SJSA1 (cell line): ENCODE measurements at places on chromosomes 1 and 21. TPM values are rescaled to one million over a fixed set of nuclear protein-coding genes. Genes with fewer than 3 reads are reported as not detected.

Gene CFHR4
- not detected in 2 replicates for total RNA-seq

Gene TAS1R1
- not detected in 2 replicates for total RNA-seq

Gene MIS18A
- total RNA-seq: 39.7 and 41.6 TPM in 2 replicates

Gene PEF1
- total RNA-seq: 68.6 and 76.2 TPM in 2 replicates

Gene HSD3B2
- total RNA-seq: not detected in 2 replicates

Gene PLEKHN1
- 0.34 TPM in 1 of 2 replicates, not detected in the other for total RNA-seq

Gene ASCL5
- not detected in 2 replicates for total RNA-seq

Gene NHLH1
- 0.11 TPM in 1 of 2 replicates, not detected in the other for total RNA-seq

Gene FAM72C
- total RNA-seq: 3.7 and 6.1 TPM in 2 replicates

Gene CFAP107
- not detected in 2 replicates for total RNA-seq

Gene OR2L13
- not detected in 2 replicates for total RNA-seq

Gene HHIPL2
- 2.2 and 3.1 TPM in 2 replicates for total RNA-seq

Gene LCE3C
- total RNA-seq: not detected in 2 replicates

Gene GCSAML
- not detected in 2 replicates for total RNA-seq

Gene RPS27
- 1,681 and 2,337 TPM in 2 replicates for total RNA-seq

Gene RORC
- not detected in 2 replicates for total RNA-seq

Gene PTGER3
- total RNA-seq: 13.2 and 14.9 TPM in 2 replicates

Gene MTMR11
- 2.1 and 6.4 TPM in 2 replicates for total RNA-seq

Gene MAP1LC3C
- total RNA-seq: not detected in 2 replicates

Gene RSPO1
- total RNA-seq: not detected in 2 replicates

Gene LCE3E
- total RNA-seq: not detected in 2 replicates

Gene ZYG11A
- 1.2 and 2.1 TPM in 2 replicates for total RNA-seq

Gene C1orf53
- total RNA-seq: 13.6 and 24.9 TPM in 2 replicates

Gene B3GALT5
- total RNA-seq: 0.76 and 1.2 TPM in 2 replicates

Gene RPE65
- not detected in 2 replicates for total RNA-seq

Gene FCRL1
- not detected in 2 replicates for total RNA-seq

Gene VWA5B1
- total RNA-seq: not detected in 2 replicates

Gene TGFB2
- 3.4 and 7.4 TPM in 2 replicates for total RNA-seq

Gene TEX38
- total RNA-seq: not detected in 2 replicates

Gene HAO2
- total RNA-seq: not detected in 2 replicates

Gene SPRR3
- not detected in 2 replicates for total RNA-seq

Gene ARHGEF19
- total RNA-seq: 3.8 and 10.7 TPM in 2 replicates

Gene TPTE
- total RNA-seq: not detected in 2 replicates

Gene SGIP1
- 0.41 and 2.8 TPM in 2 replicates for total RNA-seq

Gene SERTAD4
- 4.8 and 6.6 TPM in 2 replicates for total RNA-seq

Gene PRKAB2
- 17.2 and 25.5 TPM in 2 replicates for total RNA-seq

Gene TCHH
- 0.05 TPM in 1 of 2 replicates, not detected in the other for total RNA-seq

Gene TRAPPC3
- total RNA-seq: 134 and 167 TPM in 2 replicates

Gene THEM4
- total RNA-seq: 7.5 and 9.5 TPM in 2 replicates
